ENCODE measurements at places on chromosomes 12 and 14. TPM values are rescaled to one million over a fixed set of nuclear protein-coding genes. Genes with fewer than 3 reads are reported as not detected.

DNA sequence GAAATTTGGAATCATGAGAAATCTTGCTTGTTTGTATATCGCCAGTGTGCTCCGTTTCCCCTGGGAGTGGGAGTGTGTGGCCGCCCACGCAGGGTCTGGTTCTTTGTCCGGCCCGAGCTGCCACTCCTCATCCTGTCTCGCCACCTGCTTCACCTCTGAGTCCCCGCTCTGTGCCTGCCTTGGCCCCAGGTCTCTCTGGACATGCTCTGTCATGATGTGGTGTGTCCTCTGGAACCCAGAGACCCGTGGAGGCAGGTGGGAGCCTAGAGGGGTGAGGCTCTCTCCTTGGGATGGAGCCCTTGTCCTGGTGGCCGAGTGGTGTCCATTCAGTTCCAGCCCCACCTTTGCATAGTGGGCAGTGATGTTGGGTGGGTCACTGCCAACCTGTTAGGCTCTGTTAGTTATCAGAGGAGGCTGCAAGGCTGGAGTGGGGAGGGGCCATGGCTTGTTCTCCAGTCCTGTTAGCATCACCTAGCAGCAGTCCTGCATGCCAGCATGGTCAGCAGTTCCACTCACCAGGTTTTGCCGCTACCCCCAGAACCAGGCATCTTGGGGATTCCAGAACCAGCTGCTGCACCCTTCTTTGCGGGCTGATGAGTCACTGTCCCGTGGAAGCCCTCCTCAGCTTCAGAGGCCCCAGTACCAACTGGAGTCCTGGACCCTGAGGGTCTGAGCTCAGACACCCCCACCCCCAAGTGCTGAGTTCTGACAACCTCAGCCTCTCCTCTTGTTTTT, 76.5 kb downstream of the EP400 start:
- no peak for DNase-seq

MDP1 gene
- total RNA-seq: 18.8 TPM

GLIPR1L2 gene
- 0.41 TPM for total RNA-seq

- DNase-seq: no peak
Measured at GRCh38 chr14:54844479-54844878, 58.1 kb downstream of the GCH1 start.

- no peak for DNase-seq
Measured at GRCh38 chr14:21136024-21136423, 19.8 kb downstream of the OR5AU1 start.

GRCh38 chr14:74062809-74063150, 21.5 kb downstream of the ALDH6A1 start:
- DNase-seq: no peak

KCNH5 gene
- 24.5 TPM for total RNA-seq

DNA sequence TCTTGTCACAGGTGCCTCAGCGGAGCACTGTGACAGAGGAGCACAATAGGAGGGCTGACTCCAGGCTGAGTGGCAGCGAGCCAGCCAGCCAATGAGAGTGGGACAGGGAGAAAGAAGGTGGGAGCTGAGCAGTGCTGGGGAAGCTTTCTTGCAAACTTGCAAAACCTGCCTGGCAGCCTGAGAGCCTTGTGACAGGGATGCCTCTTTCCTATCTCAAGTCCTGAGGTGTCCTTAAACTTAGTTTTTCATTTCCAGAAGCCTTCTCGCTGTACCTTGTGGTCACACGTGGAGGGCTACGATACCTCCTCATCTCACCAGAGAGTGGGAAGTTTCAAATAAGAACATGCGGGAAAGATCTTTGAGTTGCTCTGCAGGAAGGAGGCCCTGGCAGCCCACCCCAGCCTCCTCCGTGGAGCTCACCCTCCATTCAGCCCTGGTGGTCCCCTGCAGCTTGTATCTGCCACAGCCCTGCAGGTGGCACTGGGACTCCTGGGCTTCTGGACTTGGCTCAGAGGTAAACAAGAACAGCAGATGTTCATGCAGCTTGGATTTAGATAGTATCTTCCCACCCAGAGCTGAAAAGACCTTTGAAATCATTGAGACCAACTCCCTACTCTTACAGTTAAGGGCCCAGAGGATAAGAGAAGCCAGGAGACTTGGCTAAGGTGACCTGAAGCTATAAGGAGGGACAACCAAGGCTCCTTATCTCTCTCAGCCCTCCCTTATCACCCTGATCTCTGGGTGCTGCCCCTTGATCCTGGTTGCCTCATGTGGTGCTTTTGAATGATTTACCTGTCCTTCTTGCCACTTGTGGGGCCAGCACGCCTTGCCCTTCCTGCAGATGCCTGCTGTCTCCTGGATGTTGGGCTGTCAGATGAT, 153.5 kb upstream of the MAX start:
- no peak for DNase-seq

GRCh38 chr14:88518592-88519512, 36.0 kb downstream of the PTPN21 start:
- DNase-seq: no peak

DNA sequence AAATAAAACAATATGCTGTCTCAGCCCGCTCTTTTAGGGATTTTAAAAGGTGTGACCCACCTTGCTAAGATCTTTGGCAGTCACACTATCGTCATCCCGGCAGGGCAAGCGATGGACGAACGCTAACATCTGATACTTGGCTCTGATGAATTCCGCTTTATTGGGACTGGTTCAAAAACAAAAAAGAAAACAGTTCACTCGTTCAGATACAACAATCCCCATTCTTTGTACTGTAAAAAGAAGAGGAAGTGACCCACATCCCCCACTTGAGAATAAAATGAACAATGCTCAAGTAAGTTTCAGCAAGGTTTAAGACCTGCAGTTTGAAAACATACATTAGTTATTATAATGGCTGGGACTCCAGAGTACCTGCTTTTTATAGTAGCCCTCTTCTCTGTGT, 7.3 kb downstream of the GIT2 start:
- DNase-seq: no peak

GRCh38 chr12:93634416-93634815, 42.8 kb upstream of the CRADD start:
- DNase-seq: no peak

GPR68 gene
- 4.9 TPM for total RNA-seq

GRCh38 chr14:93962701-93963601, 13.4 kb downstream of the ASB2 start:
- DNase-seq: no peak

DNA sequence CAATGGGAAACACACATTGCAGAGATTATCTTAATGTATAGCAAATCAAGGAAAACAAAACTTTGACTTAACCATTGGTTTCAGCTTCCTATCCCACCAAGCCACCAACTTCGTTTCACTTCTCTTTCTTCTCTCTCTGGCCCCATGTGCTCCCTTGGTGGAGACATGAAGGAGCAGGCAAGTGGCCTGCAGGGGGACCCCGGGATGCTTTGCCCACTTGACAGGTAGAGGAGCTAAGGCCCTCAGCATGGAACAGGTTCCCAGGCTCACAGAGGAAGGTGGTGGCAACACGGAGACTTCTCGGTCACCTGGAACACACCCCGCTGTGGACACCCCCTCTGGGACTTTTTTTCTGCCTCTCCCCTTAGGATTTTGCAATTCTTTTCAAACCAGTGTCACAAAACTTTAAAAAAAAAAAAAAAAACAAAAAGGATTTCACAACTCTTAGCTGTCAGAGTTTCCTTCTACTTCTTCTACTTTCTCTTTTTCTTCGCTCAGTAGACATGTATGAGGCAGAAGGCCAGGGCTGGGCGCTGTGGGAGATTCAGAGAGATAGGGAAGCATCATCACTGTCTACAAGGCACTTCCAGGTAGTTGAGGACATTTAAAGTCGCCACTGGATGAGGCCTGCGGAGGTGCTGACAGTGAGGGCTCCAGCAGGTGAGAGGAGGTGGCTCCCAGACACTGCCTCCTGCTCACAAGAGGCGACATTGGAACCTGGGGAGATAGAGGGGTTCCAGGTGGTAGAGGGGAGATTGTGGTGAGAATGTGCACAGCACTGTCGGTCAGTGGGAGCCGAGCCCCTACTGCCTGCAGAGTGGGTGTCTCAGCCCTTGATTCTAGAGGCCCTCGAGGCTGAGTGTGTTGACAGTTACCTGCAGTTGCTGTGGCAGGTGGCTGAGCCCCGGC, 119.6 kb downstream of the GCH1 start:
- DNase-seq: no peak

GRCh38 chr14:24705840-24706239, 71.8 kb upstream of the GZMB start:
- no peak for DNase-seq

KLHL33 gene
- total RNA-seq: under 0.01 TPM

- no peak for DNase-seq
Measured at GRCh38 chr12:46516933-46517578, 144.5 kb upstream of the SLC38A2 start.

GRCh38 chr12:109919456-109919855, 19.4 kb downstream of the TCHP start:
- no peak for DNase-seq

KRT79 gene
- total RNA-seq: not detected

DNA sequence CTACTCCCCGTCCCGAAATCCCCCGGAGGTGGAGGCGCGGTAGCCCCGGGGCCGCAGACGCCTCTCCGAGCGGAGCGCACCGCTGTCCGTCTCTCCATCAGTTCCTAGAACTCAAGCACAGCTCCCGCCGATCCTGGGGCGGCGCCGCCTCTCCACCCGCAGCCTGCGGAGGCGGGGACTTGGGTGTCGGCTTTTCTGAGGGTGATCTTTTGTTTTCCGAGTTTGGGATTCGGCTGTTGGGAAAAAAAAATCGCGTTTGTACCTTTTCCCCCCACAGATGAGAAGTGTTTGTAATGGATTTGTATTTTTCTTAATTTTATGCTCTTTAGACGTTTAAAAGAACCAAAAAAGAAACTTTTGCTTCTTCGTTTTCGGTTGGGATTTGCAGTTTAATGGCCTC, 26.6 kb downstream of the LRCOL1 start:
- DNase-seq: no peak

PTPN21 gene
- total RNA-seq: 6.1 TPM

DNA sequence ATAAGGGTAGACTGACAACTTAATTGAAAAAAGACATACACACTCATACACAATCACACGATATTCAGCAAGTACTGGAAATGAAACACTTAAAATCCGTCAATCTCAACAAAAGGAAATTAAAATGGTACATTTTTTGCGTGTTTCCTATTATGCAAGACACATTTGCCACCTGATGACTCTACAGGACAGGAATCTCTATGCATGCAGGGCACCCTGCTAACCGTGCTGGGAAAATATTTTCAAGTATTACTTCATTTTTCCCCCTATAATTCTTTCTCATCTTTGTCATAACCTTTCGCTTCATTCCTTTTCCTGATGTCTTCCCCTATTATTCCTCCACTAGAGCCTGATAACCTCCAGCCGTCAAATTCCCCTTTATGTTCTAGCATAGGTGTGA, 150.2 kb downstream of the TMEM132D start:
- no peak for DNase-seq

DNA sequence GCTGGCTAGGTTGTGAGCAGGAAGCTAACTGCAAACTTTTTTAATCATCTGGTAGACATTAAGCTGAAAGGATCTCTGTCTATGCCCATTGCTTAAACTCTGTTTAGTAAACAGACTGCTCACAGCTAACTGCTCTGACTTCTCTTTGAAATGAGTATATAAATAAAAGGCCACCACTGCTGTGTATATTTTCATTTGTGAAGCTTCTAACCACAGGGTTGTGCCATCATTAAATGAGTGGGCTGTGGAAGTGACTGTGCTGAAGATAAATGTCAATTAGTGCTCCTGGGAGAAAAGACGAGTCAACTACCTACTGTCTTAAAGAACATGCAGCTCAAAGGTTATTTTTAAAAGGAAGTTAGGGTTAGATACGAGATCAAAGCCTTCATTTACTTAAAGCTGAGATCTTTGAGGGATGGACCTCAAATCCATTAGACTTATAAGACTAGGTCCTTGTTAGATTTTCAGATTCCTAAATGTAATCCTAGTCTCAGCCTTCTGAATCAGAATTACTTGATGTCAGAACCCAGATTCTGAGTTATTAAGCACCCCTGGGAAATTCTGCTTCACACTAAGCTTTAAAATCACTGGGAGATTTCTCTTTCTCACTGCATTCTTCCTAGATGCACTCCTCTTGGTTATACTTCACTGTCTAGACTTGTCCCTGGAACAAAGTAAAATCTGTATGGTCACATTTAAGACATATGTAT, 213.1 kb upstream of the FLRT2 start:
- no peak for DNase-seq

MYO1H gene
- under 0.01 TPM for total RNA-seq

DNA sequence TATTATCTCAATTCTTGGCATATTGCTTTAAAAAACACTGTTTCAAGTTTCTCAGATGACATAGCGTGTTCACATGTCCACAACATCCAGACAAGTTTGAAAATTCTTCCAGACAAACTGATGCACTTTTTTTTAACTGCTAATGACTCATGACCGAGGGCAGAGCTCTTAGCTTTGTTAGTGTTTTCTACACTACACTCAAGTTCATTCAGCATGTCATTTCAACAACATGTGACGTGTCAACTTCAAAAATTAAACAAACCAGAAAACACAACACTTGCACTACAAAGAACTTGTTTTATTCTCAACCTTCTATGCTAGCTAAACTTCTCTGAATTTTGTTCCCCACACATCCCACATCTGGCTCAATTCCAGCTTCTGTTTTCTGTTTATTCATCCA, 1186.3 kb upstream of the FLRT2 start:
- no peak for DNase-seq

DNA sequence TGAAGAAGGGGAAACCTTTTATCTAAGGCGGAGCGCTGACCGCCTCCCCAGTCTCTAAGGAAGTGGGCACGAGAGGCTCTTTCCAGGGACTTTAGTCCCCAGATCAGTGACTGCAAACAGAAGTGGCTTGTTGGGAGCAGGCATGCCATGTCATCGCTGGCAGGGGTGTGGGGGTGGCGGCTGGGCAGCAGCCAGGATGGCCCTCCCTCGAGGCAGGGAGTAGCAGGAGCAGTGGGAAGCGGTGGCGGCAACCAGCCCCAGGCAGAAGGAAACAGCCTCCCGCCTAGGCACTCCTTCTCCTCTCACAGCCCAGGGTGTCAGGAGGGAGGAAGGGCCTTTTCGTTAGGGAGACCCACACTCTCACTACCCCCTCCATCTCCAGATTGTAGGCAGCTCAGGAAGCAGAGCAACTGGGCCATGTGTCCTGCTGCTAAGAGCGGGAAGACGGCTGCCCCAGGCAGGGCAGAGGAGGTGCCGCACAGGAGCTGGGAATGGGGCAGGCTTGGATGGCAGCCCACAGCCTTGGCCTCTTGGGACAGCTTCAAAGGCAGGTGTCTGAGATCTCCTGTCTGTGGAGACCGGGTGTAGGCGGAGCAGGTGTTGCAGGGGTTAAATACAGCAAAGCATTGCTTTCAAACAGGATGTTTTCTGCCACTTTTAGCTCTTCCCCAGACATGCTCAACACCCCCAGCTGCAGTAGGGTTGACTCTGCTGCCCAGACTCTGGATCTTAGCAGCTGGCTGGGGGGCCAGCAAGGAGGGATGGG, 21.8 kb downstream of the VDR start:
- DNase-seq: no peak

DNA sequence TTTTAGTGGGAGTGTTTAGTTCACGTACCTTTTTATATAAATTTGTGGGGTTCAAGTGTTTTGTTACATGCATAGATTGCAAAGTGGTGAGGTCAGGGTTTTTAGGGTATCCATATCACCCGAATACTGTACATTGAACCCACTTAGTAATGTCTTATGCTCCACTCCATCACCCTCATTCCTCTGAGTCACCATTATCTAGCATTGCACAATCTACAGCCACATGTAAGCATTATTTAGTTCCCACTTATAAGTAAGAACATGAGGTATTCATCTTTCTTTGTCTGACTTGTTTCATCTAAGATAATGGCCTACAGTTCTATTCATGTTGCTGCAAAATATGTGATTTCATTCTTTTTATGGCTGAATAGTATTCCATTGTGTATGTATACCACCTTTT, 583.7 kb upstream of the LRFN5 start:
- no peak for DNase-seq

TAMALIN gene
- 2.4 TPM for total RNA-seq

RASSF9 gene
- 0.41 TPM for total RNA-seq

IFT81 gene
- total RNA-seq: 118 TPM

Data from frontal cortex (tissue), 4 donors.